ENCODE measurements at places on chromosomes 12 and 14. TPM values are rescaled to one million over a fixed set of nuclear protein-coding genes. Genes with fewer than 3 reads are reported as not detected.

TAS2R13 gene
- 0.29 TPM for total RNA-seq

STAB2 gene
- total RNA-seq: not detected

TRPV4 gene
- total RNA-seq: 0.65 TPM

SMIM41 gene
- total RNA-seq: not detected

GRCh38 chr12:49866859-49867569 is 24.1 kb upstream of the BCDIN3D start:
- peak; percentile 73 for DNase-seq

- DNase-seq: no peak
Observed at GRCh38 chr12:42237853-42238239, 202 bp downstream of the YAF2 start.

DNA sequence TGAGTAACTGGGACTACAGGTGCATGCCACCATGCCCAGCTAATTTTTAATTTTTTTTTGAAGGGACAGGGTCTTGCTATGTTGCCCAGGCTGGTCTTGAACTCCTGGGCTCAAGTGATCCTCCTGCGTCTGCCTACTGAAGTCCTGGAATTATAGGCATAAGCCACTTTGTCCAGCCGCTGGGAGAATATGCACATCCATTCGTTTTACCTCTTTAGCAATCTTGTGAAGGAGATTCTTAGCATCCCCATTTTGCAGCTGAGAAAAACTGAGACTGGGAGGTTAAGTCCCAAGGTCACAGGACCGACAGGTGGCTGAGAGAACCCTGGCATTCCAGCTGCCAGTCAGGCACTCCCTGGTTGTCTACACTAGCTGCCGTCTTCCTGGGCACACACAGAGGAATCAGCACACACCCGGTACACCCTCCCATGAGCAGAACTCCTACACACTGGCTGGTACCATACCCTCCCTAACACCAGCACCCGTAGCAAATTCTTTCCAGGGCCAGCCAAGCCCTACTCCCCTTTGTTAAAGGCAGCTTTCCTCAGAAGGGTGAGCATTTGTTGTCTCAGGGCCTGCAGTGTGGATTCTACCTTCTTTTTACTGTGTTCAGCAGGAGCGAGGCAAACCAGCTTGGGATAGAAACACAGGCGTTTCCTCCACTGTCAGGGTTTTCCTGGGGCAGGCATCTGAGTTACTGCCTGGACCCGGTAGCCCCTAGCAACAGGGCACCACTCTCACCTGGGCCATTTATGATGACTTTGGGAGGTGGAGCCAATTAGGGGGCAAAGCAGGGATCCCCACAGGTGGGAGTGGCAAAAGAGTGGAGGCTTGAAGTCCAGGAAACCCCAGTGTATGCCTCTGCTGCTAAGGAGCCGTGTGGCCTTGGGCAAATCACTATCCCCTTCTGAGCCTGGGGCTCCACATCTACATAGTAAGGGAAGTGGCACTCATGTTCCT is 70.2 kb downstream of the IRF2BPL start:
- DNase-seq: no peak

GRCh38 chr12:77938301-77938700 is 107.6 kb downstream of the NAV3 start:
- DNase-seq: no peak
